Prostate gland (tissue), 2 donors: ENCODE measurements at places on chromosomes 5 and 9. TPM values are rescaled to one million over a fixed set of nuclear protein-coding genes. Genes with fewer than 3 reads are reported as not detected.
A peak's percentile ranks its signal among the peaks of the same experiment; 100 is the strongest.

GRCh38 chr9:96674906-96675538, 19.9 kb upstream of the PRXL2C start:
- DNase-seq = no peak

DNA sequence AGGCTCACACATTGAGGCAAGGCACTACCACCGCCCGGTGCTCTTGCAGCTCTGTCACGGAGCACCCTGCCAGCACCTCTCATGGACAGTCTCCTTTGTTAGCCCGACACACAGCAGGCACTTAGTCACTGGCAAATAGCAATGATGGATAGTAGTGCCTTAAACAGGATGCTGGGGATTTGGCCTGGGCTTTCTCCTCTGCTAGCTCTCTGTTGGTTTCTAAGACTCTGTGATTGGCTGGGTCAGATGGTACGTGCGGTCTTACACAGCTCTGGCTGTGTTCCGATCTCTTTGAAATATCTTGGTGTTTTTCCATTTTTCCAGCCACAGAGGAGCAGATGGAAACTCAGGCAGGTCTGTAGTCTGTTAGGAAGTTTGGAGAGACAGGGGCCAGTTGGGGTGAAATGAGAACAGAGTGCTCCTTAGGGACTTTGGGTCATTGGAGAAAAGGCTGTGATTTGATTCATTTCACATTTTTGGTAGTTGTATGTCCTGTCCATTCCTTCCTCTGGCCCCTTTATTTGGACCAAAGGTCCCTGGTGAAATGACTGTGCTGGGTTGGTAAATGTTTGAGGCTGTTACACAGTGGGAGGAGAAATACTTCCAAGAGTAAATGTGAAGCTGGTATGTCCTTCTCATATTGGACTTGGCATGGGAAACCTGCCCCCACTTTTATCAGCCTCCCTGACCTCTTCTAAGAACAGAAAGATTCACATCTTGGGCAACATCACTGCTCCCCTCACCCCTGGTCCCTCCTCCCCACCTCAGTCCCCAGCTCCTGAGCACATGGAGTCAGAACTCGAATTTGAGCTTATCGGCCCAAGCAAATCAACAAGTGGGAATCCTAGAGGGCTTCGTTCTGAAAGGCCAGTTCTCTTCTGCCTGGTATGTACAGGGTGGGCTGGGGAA, 3.4 kb downstream of the SMIM3 start:
- peak; percentile 54 for DNase-seq

GRCh38 chr9:25964239-25964638, 286.0 kb upstream of the TUSC1 start:
- peak; percentile 40 for DNase-seq

DNA sequence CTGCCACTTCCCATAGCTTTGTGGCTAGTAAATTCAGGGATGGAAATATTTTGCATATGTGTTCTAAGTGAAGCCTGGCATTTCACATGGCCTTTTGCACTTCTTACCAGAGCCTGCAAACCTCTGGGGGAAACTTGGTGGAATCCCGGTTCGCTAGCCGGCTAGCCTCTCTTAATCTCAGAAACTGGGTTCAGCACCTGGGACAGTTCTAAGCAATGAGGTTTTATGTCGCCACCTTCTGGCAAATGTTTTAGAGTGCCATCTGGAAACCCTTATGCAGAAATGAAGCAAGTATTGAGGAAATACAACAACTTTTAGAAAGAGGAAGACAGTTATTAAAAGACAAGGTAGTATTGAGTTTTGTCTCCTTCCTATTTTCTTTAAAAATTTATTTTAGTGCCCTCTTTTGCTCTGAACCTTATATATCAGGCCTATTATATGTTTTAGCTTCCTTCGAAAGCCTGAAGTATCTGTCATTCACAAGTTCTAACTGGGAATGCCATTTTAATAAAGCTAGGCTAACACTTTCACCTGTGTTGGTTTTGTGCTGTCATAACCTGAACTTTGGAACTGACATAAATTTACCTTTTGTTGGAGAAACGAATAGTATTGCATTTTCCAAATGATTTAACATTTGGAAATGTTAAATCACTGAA, 963 bp upstream of the HTR1A start:
- DNase-seq = no peak

GRCh38 chr9:108784998-108785397, 70.8 kb downstream of the ACTL7B start:
- DNase-seq = no peak

- no peak for DNase-seq
Measured at GRCh38 chr5:123752552-123753179, 240.7 kb downstream of the CSNK1G3 start.

DNA sequence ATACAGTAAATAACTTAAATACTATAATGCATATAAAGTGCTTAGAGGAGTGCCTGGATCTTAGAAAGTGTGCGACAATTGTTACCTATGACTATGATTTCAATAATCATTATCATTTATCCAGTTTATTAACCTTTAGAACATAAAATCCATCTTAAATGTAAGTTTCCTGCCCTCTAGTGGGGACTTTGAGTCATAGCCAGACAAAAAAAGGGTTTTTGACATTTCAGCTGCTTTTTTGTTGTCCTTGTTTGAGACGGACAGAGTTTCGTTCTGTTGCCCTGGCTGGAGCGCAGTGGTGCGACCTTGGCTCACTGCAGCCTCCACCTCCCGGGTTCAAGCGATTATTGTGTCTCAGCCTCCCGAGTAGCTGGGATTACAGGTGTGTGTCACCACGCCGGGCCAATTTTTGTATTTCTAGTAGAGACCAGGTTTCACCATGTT, 9.7 kb upstream of the C9orf152 start:
- DNase-seq = peak; percentile 14

Gene ADAMTS6
- 20.7 TPM for total RNA-seq

Gene TCF7
- total RNA-seq = 9.8 TPM
